MCF 10A (cell line): ENCODE measurements at places on chromosomes 2 and 18. TPM values are rescaled to one million over a fixed set of nuclear protein-coding genes. Genes with fewer than 3 reads are reported as not detected.

DNA sequence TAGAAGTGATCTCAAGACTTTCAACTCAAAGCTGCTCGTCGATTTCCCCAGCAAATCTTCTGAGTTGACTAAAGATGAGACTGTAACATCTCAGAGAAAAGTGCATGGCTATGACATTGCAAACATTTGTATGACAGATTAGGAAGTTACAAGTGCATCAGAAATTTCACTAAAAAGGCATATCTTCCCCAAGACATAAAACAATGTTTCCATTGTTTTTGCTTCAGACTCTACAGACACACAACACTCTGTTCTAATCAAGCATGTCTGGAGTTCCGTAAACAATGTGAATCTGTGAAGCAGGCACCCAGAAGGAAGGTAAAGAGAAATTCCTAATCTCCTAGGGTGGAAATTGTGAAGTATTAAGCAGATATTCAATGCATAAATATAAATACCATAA, 144.6 kb upstream of the LYPD1 start:
- no peak overlapping the region for H3K4me3 ChIP-seq
- no peak for DNase-seq
- H3K27me3 ChIP-seq, result no peaks in the 10 kb centered on the region
- no peaks in the 10 kb centered on the region for H3K4me1 ChIP-seq

- H3K4me1 ChIP-seq, result no peaks in the 10 kb centered on the region
- H3K27ac ChIP-seq, result no peak overlapping the region
- no peak overlapping the region for H3K4me3 ChIP-seq
- no peaks in the 10 kb centered on the region for H3K36me3 ChIP-seq
- H3K27me3 ChIP-seq, result peaks cover 3% of the 10 kb centered on the region
- no peak for DNase-seq
Observed at GRCh38 chr2:158091647-158092046, 10.0 kb upstream of the UPP2 start.

DNA sequence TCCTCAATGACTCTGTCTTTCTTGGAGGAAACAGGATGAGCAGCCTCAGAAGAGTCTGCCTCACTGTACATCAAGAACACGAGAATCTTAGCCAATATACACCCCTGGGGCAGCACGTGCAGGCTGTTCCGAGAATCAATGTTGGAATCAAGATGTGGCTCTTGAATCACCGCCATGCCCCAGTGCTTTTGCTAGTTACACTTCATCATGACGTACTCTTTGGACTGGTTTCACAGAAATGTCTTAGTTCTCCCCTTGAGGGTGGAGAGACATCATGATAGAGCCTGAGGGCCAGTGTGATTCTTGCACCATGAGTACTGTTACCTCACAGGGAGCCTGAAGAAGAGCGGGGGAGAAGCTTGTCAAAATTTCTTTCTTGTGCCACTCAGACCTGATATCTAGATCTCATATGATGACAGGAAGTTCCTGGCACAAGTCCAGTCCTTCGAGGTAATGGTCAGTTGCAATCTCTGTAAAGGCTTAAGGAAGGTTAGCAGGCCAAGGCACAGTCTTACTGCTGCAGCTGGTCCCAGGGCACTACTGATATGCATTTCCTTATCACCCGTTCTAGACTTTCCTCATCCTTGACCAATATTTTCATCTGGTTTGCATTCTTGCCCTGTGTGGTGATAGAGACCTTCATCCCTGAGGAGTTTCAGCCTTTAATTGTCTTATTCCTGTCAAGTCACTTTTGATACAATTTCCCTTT, 28.2 kb upstream of the STAT4 start:
- H3K36me3 ChIP-seq, result no peaks in the 10 kb centered on the region
- H3K27me3 ChIP-seq, result no peaks in the 10 kb centered on the region
- H3K4me3 ChIP-seq, result peak overlapping the region; percentile 31
- peaks cover 38% of the 10 kb centered on the region for H3K4me1 ChIP-seq

DNA sequence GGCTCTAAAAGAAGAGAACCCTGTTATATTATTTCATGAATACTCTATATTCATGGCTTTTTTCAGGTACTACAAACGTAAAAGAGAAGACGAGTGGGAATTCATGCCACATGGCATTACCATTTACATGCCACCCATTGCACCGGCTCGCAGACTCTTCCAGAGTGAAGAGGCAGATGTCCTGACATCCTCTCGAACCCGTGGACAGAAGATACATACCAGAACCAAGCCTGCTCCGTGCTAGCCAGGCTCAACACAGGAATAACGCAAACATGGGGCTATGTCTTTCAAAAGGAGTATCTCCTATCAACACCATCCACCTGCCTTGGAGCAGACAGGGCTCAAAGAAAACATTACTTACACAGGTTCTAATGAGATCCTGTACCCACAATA, 168.8 kb downstream of the THADA start:
- H3K36me3 ChIP-seq, result peaks cover 28% of the 10 kb centered on the region
- H3K4me3 ChIP-seq, result no peak overlapping the region
- H3K4me1 ChIP-seq, result peaks cover 16% of the 10 kb centered on the region
- H3K27ac ChIP-seq, result peak overlapping the region; percentile 91

GRCh38 chr2:162330881-162331280, 12.4 kb upstream of the IFIH1 start:
- no peak for DNase-seq
- no peak overlapping the region for H3K4me3 ChIP-seq
- H3K36me3 ChIP-seq, result no peaks in the 10 kb centered on the region
- no peaks in the 10 kb centered on the region for H3K4me1 ChIP-seq
- H3K27me3 ChIP-seq, result peaks cover under 1% of the 10 kb centered on the region

DNA sequence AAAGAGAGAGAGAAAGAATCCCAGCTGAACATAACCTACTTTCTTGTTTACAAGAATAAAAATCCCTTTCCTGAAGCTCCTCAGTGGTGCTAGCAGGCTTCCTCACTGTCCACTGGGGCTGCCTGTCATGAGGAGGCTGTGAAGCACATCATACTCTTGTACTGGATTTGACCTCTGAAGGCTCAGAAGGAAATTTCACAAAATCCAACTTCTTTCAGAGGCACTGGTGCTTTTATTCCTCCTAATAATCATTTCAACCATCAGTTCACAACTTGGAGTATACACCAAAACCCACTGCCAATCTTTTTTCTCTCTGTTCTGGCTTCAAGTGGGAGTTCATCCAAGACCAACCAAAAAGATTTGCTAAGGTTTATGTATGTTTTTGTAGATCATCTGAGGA, 48.5 kb downstream of the TMX3 start:
- H3K4me3 ChIP-seq, result no peak overlapping the region
- H3K27ac ChIP-seq, result no peak overlapping the region
- H3K4me1 ChIP-seq, result no peaks in the 10 kb centered on the region
- DNase-seq, result no peak
- H3K36me3 ChIP-seq, result no peaks in the 10 kb centered on the region

GRCh38 chr2:99987160-99987559, 155.2 kb downstream of the AFF3 start:
- H3K27me3 ChIP-seq, result no peaks in the 10 kb centered on the region
- H3K36me3 ChIP-seq, result no peaks in the 10 kb centered on the region
- no peak overlapping the region for H3K4me3 ChIP-seq
- no peak overlapping the region for H3K27ac ChIP-seq
- no peak for DNase-seq
- H3K4me1 ChIP-seq, result no peaks in the 10 kb centered on the region

DNA sequence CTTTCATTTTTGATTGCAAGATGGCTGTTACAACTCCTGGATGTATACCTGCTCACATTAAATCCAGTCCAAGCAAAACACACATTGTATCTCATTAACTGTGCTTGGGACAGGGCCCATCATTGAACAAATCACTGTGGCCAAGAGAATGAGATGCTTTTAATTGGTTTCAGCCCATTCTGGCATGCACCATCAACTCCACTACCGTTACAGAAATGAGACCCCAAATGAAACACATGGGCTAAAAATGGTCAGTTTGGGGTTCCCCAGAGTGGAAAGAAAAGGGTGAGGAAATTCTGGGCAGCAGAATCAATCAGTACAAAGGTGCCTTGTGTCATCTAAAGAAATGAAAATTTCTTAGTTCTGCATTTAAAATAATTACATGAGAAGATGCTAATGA, 52.7 kb downstream of the FAM171B start:
- no peaks in the 10 kb centered on the region for H3K4me1 ChIP-seq
- no peak for DNase-seq
- H3K4me3 ChIP-seq, result no peak overlapping the region
- H3K27ac ChIP-seq, result no peak overlapping the region
- peaks cover 6% of the 10 kb centered on the region for H3K36me3 ChIP-seq

DNA sequence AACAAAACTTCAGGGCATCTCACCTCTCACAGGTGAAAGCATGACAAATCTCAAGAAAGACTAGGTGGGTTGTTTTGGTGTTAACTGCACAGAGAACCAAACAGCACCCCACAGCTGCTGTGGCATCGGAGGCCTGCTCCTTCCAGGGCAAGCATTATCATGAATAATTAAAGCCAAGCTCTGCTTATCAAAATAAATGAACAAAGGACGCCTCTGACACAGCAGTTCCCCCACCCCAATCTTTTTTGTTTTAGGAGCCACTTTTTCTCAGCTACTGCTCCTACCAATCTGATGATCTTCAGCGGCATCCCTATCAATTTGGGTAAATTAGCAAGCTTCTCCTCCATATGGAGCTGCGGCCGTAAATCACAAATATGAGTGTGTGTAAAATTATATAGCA, 58.6 kb downstream of the KLF7 start:
- no peaks in the 10 kb centered on the region for H3K4me1 ChIP-seq
- no peaks in the 10 kb centered on the region for H3K27me3 ChIP-seq
- no peak for DNase-seq

DNA sequence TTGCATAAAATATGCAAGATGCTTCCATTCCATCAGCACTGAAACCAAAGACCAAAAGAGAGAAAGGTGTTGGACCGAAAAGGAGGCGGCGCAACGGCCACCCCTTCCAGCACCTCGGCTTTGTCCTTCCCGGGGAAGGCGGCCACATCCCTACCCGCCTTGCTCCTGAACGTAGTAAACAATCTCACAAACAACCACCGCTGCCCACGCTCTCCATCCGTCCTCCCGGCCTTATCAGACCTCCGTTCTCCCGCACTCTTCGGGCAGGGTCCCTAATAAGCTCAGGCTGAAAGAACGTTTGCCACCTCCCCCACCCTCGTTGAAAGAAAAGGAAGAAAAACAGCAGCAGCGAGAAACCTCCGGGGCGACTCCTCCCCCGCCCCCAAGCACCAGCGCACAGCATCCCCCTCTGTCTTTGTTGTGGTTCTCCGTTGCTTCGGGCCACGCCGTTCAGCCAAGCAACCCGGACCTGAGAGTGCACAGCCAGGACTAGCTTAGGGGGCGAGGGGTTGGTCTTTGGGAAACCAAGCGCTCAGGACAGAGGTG, 4.4 kb downstream of the EVX2 start:
- H3K4me3 ChIP-seq, result peak overlapping the region; percentile 18
- peaks cover 64% of the 10 kb centered on the region for H3K27me3 ChIP-seq
- no peak overlapping the region for H3K27ac ChIP-seq
- DNase-seq, result no peak

Gene AOX1
- total RNA-seq, result 54.0 and 76.6 TPM in 2 replicates

Gene UGGT1
- 80.3 and 102 TPM in 2 replicates for total RNA-seq

Gene SLC11A1
- total RNA-seq, result 0.09 and 0.32 TPM in 2 replicates

Gene VWA3B
- total RNA-seq, result not detected in 2 replicates

Gene LYG1
- 0.42 and 1.2 TPM in 2 replicates for total RNA-seq

Gene CCDC148
- 0.51 and 0.96 TPM in 2 replicates for total RNA-seq

Gene CXCR4
- 0.54 and 1.1 TPM in 2 replicates for total RNA-seq
